ENCODE measurements at places on chromosomes 2 and 18.

DNA sequence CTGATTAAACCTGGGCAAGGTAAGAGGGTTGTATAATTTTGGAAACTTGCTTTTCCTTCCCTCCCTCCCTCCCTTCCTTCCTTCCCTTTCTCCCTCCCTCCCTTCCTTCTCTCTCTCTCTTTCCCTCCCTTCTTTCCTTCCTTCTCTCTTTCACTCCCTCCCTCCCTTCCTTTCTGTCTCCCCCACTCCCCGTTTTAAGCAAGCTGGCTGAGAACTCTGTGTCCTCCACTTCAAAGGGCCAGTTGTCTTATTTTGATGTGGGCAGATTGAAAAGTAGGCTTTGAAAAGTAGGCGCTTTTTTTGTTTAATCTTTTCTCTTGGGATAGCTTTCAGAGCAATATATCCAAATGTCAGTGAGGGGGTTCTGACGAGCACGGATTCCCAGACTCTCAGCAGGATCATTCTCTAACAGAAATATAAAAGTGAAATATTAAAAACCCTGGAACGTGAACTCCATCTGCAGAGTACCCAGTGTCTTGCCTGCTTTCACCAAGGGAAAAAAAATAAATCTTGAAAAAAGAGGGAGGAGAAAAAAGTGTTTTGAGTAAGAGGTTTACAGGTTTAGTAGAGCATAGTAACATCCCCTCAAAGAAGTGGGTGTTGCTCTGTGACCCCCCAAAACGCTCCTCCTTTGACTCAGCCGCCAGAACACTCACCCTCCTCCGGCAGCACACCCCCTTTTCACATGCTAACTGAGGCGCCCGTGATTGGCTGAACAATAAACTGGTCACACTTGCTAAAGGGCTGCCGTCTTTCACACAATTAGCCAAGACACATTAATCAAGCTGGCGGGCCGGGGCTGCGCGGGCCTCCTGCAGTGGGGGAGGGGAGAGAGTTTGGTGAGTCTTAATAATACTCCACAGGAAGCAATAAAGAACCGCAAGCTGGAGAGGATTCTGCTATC is 52.2 kb downstream of the CDK15 start:
- no peak for DNase-seq

DNA sequence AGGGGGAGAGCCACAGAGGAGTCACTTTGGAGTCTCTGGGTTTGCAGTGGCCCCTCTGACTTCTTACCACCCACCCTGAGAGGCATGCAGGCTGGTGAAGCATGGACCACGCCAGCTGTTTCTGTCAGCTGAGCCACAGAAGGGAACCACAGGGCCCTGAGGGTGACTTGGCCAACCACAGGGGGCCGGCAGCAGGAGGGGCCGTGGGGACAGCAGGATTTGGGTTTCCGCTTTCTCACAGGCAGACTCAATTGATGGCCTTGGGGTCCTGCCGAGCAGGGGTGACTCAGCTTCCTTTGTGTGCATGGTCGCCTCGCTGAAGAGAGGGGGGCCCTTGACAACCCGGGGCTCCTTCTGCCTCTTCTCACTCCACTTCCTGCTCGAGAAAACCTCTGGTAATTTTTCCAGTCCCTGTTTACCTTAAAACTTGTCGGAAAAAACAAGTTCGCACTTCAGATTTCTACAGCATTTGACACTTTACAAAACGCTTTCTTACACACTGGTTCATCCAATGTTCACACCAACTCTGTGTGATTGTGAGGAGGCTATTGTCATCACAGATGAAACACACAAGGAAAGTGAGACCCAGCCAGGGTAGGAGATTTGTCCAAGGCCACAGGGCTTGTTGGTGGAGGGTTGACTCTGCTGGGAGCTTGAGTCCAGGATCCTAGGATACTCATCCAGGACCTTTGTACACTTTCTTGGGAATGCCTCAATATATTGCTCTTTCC is 311.2 kb downstream of the LPIN1 start:
- no peak for DNase-seq

DNA sequence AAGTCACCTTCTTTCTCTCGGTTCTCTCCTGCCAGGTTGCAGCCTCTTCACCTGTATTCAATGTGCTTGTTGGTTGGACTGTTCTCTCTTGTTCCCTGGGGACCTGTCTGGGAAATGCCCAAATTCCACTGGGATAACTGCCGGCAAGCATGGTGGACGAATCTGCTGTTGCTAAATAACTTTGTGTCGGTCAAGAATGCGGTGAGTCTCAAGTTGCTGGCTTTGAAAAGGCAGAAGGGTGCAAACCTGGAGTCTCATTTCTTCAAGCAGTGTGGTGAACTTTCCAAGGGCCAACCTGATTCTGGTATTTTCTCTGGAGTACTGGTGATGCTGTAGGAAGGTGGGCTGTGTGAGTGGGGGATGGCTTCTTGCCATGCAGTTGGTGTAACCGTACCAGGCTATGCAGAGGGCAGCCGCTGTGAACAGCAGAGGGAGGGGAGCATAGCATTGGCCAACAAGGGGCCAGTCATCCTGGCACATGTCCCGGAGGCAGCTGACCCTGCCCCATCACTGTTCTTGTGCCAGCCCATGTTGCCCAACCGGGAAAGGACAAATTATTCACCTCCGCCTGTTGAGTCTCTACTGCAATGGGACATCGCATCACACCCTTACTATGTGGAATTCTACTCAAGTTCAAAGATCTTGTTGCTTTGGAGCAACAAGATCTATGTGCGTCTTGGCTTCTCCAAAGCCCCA is 88.1 kb upstream of the SEC11C start:
- no peak for DNase-seq

- no peak for DNase-seq
Measured at GRCh38 chr18:48529796-48530195, 9.0 kb upstream of the CTIF start.

DNA sequence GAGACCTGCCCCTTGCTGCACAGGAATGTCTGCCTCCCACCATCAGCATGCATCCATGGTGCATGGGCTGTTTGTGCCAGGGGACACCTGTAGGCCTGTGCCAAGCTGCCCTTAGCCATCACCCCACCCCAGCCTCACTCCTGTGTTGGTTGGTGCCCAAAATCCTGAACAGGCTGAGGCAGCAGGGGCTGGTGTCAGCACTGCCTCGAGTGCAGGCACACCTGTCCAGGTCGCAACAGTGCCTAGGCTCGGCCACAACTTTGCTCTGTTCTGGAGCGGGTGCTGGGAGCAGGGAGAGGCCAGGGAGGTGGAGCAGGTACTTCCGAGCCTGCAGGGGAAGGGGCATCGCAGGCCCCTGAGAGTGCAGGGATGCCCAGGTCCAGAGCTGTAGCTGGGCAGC is 69.1 kb downstream of the SRBD1 start:
- DNase-seq, result no peak

GRCh38 chr2:52473526-52473925 is 1294.1 kb upstream of the CHAC2 start:
- DNase-seq, result no peak

DNA sequence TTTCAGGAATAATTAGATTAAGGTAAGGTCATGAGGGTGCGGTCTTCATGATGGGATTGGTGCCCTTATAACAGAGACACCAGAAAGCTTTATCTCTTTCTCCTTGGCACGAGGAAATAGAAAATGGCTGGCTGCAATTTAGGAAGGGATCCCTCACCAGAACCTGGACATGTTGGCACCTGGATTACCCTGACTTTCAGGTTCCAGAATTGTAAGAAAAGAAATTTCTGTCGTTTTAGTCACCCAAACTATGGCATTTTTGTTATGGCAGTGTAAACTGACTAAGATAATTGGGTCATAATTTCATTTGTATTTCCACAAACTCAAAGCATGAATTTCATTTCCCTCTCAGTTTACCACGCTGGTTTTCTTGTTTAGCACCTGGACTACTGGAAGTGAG is 473.6 kb downstream of the PTH2R start:
- no peak for DNase-seq

- no peak for DNase-seq
Measured at GRCh38 chr2:73072129-73072395, 550 bp upstream of the SFXN5 start.

DNA sequence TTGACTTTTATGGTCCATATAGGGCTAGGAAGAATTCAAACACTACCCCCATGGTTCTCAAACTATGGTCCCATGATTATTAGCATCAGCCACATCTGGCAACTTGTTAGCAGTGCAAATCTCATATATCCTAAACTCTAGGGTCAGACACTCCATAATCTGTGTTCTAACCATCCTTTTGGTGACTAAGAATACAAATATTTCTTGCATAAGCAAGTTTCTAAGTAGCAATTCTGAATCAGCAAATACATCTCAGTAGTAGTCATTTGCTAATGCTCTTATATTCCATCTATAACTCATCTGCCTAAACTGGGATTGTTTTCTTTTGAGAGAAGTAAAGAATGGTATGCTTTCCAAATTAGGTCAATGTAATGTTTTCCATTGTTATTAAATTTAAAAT is 447.3 kb downstream of the TMX3 start:
- no peak for DNase-seq

DNA sequence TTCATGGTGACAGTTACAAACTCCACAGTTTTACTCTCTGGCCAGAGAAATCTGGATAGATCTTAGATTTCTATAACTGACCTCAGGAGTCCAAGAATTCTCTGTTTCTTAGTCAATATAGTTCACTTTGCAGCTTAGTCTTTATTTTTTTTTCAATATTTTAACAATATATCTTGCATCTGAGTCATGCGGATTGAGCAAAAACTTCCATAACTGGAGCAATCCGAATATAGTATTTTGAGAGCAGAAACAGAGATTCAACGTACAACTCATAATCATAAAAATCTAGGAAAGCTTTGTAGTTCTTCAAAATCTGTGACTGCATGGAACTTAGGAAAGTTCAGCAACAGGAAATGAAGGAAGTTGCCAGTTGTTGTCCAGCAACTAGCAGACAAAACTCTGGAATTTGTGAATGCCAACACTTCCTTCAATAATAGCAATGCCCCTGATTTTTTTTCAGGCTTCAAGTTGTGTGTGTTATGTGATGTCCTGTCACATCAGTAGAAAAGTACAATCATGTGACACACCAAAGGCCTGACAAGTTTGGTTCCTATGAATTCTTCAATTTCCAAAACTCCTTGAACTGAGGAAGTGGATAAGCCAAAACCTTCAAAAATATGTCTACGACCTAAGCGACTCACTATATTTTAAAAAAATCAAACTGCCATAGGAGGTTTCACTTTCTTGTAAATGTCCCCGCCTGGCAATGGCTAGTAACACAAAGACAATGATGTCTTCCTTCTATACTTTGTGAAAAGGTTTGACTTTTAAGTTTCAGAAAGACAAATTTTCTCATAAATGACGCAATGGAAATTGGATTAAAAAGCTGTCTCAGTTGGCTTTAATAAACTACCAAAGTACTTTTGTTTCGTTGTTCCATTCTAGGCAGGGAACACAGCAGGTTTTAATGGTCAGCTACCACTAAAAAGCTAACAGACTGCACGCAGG is 510.6 kb downstream of the ERBB4 start:
- DNase-seq, result no peak

Measured in stimulated activated CD4-positive, alpha-beta T cell treated with anti-CD3 and anti-CD28 coated beads, TNF-alpha, amount 100 ng/mL, for 48 hours (primary cell).